ENCODE measurements at places on chromosomes 2 and 18.

DNA sequence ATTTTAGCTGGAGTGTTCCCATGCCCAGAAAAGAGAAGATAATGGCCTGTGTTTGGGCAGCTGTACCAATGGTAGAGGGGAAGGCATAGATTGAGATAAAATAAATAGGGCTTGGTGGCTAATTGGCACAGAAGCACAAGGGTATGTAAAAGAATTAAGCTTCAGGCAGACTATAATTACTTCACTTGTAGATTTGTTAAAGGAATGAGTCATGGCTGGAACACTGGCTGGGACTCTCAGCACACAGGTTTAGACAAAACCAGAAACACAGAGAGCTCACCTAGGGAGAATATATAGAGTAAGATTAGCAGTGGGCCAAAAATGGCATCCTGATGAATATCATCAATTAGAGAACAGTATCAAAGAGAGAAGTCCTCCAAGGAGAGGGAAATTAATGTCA, 198.3 kb upstream of the FIGN start:
- no peak for DNase-seq

DNA sequence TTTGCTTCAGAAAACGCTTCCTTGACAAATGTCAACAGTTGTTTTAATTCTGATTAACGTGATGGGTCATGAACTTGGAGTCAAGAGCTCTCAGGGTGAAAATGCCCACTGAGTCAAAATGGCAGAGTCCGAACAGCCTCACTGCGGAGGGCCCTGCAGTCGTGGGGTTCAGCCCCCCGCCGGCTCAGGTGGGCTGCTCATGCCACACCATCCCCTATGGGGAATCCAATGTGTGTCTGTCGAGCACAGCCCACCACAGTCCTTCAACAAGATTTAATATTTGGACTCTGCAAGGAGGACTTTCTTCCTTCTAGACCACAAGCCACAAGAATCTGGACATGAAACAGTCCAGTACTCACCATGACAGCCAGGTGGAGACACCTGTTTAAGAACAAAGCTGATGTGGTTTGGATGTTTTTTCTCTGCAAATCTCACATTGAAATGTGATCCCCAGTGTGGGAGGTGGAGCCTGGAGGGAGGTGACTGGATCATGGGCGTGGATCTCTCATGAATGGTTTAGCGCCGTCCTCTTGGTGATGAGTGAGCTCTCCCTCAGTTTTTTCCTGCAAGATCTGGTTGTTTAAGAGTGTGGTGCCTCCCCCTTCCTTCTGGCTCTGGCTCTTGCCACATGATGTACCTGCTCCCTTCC, 201.0 kb downstream of the NDUFA10 start:
- peak; percentile 15 for DNase-seq

- no peak for DNase-seq
These were observed 133.1 kb downstream of the NEDD4L start for GRCh38 chr18:58177004-58177717.

DNA sequence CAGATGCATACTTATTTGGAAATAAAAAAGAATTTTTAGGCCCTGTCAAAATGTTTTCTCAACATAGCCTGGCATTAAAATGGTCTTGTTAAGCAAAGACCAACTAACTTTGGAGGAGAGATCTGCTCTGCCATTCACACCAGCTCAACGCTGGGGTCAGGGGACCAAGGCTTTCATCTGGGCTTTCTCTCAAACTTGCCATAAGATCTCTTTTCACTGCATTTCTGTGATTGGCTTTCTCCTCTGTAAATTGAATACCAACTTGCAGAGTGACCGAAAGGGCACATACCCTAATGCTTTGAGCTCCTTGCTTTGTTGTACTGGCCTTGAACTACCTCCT, 71.2 kb downstream of the MYCN start:
- no peak for DNase-seq

DNA sequence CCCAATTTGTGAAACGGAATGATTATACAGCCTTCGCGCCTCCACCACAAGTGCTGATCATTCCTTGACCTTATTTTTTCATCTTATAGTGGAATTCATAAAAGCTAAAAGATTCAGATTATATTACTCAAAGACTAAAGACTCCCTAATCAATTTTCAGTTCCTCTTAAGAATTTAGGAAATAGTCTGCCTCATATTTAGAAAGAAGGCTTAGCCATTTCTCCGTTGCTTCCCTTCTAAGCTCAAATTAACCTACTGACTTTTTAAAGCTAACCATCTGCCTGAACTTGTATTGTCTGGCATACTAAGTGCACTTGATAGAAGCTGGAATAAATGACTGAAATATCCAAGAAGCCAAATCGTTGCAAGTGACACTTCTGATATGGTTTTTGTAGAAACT, 44.7 kb downstream of the HNRNPLL start:
- no peak for DNase-seq

DNA sequence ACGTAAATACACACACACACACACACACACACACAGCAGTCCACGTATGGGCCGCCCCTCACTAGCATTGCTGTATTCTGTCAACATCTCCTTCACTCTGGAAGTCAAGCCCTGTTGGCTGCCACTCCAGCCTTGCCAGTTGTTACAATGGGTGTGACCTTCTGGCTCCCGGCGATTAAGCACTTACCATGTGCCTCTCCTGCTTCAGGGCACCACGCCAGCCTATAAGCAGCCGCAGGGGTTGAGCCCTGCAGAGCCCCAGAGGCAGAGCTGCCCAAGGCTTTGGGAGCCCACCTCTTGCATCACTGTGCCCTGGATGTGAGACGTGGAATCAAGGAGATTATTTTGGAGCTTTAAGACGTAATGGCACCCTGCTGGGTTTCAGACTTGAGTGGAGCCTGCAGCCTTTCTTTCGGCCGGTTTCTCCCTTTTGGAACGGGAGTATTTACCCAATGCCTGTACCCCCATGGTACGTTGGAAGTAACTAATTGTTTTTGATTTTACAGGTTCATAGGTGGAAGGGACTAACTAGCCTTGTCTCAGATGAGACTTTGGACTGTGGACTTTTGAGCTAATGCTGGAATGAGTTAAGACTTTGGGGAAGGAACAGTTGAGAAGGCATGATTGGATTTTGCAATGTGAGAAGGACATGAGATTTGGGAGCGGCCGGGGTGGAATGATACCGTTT, 54.5 kb upstream of the ROCK2 start:
- DNase-seq = no peak

DNA sequence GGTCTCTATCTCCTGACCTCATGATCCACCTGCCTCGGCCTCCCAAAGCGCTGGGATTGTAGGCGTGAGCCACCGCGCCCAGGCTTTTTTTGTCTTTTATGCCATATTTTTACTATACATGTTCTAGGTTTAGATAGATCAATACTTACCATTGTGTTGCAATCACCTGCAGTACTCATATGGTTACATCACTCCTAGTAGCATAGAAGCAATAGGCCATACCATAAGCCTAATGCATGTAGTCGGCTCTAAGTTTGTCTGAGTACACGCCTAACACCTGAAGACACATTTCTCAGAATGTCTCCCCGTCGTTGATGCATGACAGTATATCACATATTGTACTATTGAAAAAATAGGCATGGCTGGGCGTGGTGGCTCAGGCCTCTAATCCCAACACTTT, 27.1 kb upstream of the TGIF1 start:
- no peak for DNase-seq

GRCh38 chr2:212595036-212595654, 56.5 kb upstream of the ERBB4 start:
- DNase-seq = no peak

- DNase-seq = no peak
These were observed 387.2 kb downstream of the TRIB2 start for GRCh38 chr2:13103778-13104493.

DNA sequence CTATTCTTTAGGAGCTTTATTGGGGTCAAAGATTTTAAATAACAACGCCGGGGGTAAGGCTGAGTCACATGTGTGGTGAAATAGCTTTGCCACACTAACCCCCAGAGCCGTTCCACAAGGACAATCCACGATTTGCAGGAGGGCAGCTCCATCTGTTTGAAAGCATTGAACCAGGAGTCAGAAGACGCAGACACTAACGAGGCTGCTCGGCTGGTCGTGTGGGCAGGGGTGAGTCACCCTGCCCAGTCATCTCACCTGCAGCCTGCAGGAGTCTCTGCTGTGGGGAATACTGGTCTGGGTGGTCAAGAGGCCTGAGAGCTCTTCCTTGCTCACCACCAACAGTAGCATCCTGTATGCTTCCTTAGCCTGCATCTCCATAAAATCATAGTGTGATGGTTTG, 149.2 kb upstream of the NCK2 start:
- peak; percentile 54 for DNase-seq

GRCh38 chr2:84443477-84443876, 15.6 kb downstream of the SUCLG1 start:
- DNase-seq = no peak

DNA sequence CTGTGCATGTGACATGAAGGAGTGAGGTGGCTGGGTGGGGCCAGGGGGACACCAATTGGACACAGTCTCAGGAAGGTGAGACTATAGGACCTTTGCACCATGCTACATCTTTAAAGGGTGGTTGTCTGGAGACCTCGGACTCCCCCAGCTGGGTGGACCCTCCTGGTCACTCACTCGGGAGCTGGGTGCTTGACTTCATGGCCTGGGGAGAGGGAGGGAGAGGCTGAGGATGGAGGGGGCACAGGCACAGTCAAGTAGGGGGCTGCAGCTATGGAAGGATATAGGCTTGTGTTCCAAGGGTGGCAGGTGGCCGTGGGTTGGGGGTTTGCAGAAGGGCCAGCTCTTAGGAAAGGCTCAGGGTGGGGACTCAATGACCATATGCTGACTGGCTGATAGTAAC, 7.1 kb upstream of the CELF4 start:
- DNase-seq = no peak

DNA sequence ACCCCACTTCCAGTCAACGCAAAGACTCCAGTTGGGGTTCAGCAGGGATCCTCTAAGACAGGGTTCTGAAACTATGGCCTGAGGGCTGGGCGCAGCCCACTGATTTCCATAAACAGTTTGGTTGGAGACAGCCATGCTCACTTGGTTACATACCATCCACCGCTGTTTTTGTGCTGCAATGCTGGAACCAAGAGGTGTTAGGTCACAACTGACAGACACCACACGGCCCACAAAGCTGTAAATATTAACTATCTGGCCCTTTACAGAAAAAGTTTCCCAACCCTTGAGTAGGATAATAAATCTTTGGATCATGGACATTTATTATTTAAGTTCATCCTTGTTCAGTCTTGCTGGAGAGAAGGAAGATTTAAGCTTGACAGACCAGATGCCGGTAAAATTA, 8.4 kb upstream of the CD226 start:
- DNase-seq = peak; percentile 64

- DNase-seq = no peak
These were observed 47.9 kb downstream of the NRP2 start for GRCh38 chr2:205730191-205730590.

- DNase-seq = no peak
These were observed 89.8 kb upstream of the MMADHC start for GRCh38 chr2:149677416-149677815.

GRCh38 chr2:54499661-54500060, 43.5 kb downstream of the SPTBN1 start:
- no peak for DNase-seq

DNA sequence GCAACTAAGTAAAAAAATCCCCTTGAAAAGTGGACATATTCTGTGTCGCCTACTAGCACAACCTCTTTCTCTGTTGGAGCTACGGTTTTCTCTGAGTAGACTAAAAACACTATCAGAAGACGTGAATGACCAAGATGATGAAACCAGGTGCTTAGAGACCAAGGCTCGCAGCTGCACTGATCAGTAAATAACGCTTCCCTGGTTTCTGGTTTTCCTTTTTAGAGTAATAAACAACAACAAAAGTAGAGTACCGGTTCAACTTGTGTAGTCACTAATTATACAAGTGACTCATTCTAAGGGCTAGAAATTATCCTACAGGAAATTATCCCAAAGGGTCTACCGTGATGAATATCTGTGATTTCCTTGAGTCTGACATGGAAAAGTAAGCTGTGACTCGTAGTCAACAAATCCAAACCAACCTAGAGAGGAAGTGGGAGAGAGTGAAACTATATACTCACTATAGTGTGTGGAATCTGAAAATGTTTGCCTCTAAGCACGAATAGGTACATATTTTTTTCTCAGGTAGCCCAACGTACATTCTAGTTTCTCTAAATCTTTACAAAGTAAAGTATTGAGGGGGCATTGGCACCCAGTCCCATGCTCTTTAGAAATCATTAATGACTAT, 17.8 kb downstream of the RASGRP3 start:
- DNase-seq = no peak

GRCh38 chr2:33216508-33217182, 259.8 kb upstream of the RASGRP3 start:
- DNase-seq = no peak

- DNase-seq = no peak
These were observed 21.9 kb upstream of the SLC66A3 start for GRCh38 chr2:11133238-11133935.

DNA sequence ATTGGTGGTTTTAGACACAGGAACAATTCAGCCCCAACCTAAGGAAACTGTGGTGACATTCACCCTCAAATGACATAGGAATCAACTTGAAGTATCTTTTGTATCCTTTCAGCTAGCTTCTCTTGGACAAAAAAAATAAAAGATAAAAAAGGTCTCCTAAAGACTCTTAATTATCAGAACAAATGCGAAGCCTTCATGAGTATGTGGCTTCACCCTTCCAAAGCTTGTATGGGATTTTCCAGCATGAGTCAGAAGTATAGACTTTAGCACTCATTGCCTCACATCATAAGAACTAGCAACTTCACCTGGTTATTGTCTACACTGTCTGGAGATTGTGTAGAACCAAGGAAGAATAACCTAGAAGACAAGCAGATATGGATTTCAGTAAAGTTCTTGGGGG, 135.4 kb downstream of the LAMA3 start:
- no peak for DNase-seq

DNA sequence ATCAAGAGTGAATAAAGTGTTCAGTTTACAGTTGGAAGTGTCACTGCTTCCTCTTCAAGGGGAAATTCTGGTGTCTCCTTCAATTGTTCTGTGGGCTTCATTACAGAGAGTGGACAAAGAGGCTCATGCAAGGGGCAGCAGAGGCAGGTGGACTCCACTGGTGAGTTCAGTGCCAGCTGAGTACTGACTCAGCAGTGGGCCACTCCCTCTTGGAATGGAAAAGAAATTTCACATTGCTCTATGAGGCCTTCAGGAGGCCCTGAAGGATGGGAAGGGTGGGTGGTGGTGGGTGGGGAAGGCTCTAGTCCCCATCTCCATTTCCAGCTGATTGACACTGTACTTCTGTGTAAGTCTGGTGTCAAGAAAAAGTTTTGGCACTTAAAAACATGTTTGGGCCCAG, 66.4 kb downstream of the PRELID3A start:
- no peak for DNase-seq
